Stimulated activated CD4-positive, alpha-beta T cell treated with anti-CD3 and anti-CD28 coated beads, Interleukin-1b, Interleukin-23, amount 100 ng/mL, for 1 hour (primary cell): ENCODE measurements at places on chromosomes 5 and 9.

DNA sequence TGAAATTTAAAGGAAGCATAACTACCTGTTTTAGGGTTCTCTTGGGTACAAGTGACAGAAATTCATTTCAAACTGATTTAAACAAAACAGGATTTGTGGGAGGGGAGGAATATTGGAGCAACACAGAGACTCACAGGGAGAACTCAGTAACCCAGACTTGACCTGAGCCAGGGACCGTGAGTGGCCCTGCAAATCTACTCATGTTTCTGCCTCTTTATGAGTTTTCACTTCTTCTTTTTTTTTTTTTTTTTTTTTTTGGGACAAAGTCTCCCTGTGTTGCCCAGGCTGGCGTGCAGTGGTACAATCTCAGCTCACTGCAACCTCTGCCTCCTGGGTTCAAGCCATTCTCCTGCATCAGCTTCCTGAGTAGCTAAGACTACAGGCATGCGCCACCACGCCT, 405.6 kb upstream of the ZNF608 start:
- no peak for DNase-seq

DNA sequence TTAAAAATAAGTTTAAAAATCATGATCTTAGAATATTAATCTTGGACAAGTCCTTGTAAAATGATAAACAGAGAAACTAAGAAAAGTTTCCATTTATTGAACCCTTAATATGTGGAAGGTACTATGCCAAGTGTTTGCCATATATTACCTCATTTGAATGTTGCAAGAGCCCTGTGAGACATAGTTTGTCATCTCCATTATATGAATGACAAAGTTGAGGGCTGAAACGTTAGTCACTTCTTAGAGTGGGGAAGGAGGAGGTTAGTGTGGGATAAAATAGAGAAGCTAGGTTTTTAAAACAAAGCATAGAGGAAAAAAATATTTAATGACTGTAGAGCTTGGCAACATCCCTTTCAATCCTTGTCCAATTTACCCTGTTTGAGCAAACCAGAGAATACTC, 2.0 kb downstream of the TNC start:
- no peak for DNase-seq

DNA sequence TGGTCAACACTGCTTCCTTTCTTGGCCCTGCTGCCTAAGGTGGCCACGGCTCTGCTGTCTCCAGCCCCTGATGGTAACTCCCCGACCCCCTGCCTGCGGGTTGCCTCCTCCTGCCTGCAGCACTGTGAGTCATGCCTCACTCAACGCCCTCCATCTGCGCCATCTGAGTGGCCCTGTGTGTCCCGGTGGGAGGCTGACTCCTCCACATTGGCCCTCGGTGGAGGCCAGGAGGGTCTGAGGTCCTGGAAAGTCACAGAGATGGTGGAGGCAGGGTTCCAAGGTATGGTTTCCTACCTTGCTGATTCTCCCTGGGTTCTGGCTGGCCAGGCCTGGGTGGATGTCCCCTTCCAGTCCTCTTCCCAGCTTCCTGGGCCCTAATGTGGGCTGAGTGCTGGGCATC, 64.5 kb upstream of the ADAMTS2 start:
- no peak for DNase-seq

DNA sequence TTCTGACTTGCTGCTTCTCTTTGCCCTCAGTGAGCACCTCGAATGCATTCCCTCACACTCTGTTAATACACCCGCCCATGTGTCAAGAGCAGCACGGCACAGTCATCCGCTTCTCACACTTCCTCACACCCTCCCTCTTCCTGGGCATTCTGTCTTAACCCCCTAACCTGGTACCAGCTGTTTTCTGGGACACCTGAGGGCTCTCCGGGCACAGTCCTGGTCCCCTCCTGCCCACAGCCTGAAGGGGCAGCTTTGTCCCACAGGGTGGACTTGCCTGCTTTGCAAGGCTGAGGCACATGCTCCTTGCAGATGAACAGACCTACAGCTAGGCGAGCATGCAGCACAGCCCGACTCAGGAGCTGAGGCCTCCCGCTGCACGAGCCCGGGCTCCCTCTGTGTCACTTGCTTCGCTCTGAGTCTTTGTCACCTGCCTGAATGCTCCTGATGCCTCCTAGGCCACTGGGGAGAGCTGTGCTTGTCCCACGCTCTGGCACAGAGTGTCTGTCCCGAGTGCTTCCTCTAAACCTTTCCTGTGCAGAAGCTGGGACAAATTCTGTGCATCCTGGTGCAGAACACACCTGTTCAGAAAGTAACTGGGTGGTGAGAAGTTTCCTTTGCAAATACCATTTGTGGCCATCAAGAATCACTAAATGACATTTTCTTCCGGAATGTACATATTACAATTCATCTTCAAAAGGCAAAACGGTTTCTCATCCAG, 47.8 kb downstream of the AHRR start:
- DNase-seq, result no peak

DNA sequence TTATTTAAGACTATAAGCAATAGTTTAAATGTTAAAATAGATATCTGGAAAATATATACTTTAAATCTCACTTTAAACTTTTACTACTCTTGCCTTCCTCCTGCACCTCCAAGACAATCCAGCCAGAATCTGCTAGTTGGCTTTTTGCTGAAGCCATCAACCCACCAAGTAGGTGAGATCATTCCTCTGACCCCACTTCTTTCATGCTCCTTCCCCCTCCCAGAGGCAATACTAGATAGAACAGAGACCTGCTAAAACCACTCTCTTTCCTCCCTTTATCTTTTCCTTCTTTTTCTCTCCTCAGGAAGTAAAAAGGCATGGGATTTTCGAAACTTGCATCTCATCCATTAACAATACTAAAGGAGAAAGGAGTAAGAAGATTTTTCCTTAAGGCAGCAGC, 30.1 kb upstream of the CAMK4 start:
- DNase-seq, result no peak

DNA sequence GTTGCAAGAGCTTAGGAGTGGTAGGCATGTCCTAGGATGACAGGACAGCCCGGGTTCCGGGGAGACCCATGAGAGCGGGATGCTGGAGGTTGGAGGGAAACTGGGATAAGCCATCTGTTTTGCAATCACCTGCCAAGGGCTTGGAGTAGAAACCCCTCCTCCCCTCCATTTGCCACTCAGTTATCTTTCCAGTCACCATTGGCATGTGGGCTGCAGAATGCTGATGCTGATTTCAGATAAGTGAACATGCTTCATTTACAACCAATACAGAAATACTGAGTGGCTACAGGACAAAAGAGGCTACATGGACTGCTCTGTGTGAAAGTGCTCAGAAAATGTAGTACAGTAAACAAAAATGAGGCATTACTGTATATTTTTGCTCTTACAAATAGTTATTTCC, 93.4 kb upstream of the KIF2A start:
- no peak for DNase-seq
